ENCODE measurements at places on chromosomes 1 and 21.

GRCh38 chr1:5620997-5621396 is 371.2 kb downstream of the NPHP4 start:
- no peak for DNase-seq

DNA sequence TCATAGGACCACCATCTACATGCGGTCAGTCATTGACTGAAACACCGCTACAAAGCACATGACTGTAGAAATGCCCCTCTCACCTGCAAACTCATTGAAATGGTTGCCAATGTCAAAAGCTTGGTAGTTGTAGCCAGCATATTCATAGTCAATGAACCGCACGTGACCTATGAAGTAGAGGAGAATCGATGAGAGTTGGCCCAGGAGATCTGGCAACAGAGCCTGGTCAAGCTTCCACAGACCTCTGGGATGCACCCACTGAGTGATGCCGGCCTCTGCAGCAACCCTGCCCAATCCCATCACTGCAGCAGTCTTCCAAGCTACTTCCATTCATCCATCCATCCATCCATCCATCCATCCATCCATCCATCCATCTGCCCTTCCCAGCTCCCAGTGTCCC is 11.9 kb downstream of the ETNK2 start:
- no peak for DNase-seq

- DNase-seq = no peak
Measured at GRCh38 chr1:17711941-17712340, 43.2 kb upstream of the ACTL8 start.

- DNase-seq = no peak
Measured at GRCh38 chr21:41964171-41964570, 10.4 kb upstream of the C2CD2 start.

DNA sequence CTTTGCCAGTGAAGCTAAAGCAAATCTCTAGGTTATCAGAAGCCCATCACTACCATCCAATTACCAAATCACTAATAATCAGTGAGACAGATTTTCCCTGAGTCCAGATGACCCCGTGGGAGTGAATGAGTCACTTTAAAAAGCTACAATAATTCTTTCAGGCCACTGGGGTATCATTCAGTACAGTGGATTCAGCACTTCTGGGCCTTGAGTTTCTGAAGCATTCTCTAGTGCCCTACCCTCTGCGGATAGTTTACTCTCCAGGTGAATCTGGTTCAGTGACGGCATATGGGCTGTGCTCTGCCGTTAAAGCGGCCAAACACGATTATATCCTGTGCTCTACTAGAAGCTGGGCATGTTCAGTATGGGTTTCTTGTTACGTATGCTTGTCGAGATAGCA is 26.1 kb downstream of the NR5A2 start:
- no peak for DNase-seq

All from retinal pigment epithelial cell (primary cell).